MG63 (cell line): ENCODE measurements at places on chromosomes 2 and 18. TPM values are rescaled to one million over a fixed set of nuclear protein-coding genes. Genes with fewer than 3 reads are reported as not detected.

CPLX4 gene
- total RNA-seq: not detected in 2 replicates

DNA sequence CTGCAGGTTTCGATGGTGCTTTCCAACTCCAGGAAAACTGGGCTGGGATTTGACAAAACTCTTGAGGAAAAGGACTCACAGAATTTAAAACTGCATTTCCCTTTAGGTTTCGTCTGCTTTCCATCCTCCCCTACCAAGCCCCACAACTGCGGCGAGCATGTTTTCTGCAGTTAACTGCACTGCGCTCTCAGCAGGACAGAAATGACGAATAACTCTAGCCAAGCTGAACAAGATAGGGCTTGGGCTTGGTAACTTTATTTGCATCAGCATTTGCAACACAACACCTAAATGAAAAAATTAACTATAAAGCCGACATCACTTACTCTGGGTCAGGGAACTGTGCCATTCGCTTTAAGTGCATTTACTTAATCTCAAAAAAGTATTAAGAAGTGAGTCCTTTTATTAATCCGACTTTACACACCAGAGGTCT is 669 bp upstream of the PIKFYVE start:
- DNase-seq: peak; percentile 19

DNA sequence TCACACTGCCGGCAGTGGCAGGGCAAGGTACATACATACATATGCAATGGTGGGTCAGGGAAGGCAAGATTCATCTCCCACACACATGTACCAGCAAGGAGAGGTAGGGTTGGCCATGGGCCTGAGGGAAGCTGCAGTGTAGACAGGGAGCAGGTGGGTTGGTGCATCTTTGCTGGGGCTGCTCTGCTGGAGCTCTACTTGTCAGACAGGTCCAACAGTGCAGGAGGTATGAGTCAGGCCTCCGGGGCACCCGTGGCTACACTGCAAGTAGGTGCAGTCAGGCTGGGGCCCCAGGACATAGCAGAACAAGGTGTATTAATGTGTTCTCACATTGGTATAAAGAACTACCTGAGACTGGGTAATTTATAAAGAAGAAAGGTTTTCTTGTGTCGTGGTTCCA is 281.1 kb upstream of the COL3A1 start:
- DNase-seq: no peak

CHRNG gene
- not detected in 2 replicates for total RNA-seq

ALPP gene
- total RNA-seq: not detected in 2 replicates

GRCh38 chr18:60018618-60019462 is 119.0 kb downstream of the PMAIP1 start:
- DNase-seq: no peak

- DNase-seq: no peak
Measured at GRCh38 chr2:199309411-199309810, 148.3 kb downstream of the SATB2 start.

DNA sequence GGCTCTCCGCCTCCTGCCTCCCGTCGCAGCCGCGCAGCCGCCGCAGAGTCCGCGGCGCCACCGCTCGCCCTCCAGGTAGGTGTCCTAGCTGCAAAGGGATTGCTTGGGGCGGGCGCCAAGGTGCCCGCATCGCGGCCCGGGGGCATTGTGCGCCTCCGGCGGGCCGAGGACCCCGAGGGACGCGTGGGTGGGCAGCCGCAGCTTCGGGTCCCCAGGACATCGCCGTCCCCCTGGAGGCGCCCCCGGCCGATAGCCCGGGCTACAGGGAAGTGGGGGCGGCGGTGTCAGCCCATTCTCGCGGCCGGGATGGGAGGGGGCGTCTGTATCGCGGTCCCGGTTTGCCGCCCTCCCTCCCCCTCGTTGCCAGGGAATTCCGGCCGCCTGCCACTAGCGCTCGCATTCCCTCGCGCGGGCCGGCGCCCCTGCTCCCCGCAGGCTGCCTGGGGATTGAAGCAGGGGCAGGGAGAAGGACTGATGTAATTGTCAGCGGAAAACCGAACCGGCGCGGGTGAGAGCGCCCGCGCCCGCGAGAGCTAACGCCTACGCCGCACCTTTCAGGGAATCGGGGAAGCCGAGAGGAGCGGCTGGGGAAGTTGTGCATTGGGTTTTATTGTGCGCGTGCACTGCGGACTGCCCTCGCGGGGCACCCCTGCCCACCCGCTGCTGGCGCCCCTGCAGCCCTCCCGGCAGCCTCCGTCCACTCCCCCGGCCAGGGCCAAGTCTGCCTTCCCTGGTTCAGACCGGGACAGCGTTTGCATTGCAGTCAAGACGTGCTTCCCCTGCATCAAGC is 483 bp downstream of the OSBPL6 start:
- DNase-seq: peak; percentile 52

DNA sequence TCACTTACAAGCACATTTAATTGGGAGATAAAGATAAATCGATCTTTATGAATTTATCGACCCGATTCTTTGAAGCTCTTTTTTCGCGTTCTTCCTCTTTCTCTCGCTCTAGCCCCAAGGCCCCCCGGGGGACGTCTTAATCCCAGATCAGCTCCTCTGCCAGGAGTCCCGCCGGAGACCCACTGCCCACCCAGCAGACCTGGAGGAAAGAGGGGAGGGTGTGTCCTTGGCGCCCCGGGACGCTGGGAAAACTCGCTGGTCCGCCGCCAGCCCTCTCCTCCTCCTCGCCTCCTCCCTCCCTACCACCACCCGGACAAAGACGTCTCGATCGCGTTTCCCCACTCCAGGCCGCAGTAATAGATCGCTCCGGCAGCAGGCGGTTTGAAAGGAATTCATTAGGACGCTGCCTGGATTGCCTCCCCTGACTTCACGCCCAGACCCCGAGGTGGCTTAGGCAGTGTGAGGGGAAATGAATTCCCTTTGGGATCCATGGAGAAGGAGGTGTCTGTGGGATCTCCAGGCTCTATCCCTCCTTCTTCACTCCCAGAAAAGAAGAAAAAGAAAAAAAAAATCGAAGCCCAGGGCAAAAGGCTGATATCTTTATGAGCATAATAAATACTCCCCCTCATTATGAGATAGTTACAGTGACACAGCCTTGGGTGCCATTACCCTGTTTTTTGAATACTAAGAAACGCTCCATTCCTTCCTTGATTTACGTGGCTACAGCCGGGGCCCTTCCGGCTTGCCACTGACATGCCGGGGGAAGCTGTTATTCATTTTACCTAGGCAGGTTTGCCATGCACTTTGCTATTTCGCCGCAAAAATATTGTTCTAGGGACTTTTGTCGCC is 1.8 kb upstream of the GBX2 start:
- no peak for DNase-seq

DNA sequence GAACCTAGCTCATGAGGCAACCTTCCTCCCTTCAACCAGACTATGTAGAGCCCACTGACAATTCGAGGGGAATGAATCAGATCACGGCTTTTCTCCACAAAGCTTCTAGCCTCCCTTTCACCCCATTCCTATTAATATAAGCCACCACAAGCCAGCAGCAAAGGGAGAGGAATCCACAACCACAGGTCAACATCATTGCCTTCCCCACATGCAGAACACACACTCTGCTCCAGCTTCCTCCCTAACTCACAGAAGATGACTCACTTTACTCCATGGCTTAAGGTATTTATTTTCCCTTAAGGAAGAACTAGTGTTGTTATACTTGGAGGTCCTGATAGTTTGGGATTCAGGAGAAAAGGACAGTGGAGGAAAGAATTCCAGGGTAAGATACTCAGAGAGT is 272.2 kb downstream of the C1D start:
- no peak for DNase-seq

DNA sequence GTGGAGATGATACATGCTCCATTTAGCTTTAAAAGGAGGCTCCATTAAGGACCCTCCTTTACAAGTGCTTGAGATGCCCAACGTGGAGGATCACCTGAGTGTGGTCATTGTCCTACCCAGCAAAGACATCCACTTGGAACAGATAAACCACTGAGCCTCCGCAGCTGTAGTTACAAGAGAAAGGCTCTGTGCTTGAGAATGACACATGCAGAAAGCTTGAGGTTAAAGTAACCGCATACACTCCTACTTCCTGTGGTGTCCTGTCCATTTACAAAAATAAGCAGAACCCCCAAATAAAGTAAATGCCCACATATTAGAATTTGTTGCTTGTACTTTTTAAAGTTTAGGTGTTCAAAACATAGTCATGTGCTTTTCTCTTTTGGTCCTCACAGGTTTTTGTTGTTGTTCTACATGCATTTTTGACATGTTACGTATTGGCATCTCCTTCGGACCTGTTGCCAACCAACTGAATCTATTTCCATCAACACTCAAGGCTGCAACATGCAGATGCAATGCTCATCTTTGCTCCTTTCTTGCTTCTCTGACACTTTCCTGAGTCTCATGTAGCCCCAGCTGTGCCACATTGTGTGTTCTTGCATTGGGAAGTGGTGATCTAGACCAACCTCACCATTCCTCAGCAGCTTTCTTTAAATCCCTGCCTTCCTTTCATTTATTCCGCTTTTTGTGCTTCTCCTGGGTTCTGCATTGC is 56.0 kb downstream of the SERPINB7 start:
- DNase-seq: peak; percentile 19

IL1RL2 gene
- not detected in 2 replicates for total RNA-seq

GRCh38 chr2:235493775-235494715 is at the start of gene AGAP1:
TSS of gene AGAP1 (plus strand) at chr2:235494043.
- DNase-seq: peak; percentile 92

- no peak for DNase-seq
Measured at GRCh38 chr2:262117-262516, 1.7 kb downstream of the SH3YL1 start.

- no peak for DNase-seq
Measured at GRCh38 chr18:12851716-12852115, 32.3 kb downstream of the PTPN2 start.

DNA sequence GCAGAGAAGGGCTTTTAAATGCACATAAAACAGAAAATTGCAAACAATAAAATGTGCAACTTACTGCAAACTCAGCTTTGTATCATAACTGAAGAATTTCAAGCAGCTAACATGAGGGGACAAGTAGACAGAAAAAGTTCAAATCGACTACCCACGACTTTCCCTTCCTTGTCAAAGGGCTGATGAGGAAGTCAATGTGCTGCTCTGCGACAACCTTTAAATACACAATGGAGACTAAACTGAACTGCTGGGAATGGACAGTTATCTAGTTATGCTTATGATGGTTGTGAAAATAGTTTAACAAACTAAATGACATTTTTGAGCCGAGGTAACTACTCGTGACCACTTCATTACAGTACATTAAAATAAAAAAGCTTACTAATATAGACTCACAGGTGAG is 84.1 kb downstream of the INO80D start:
- no peak for DNase-seq

DNA sequence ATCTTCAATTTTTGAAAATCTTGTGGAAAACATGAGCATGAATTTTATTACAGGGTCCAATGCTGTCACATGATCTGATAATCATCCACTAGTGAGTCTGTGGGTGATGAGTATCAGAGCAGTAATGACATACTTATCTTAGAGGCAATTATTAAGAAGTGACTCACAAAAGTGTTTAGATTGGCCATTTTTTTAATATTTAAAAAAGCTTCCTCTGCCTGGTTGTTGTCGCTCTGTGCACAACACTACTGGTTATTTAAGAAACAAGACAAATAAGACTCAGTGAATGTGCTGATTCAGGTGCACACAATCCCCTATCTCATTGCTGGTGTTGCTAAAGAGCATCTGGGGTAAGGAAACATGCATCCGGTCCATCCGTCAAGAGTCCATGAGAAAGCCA is 665.8 kb upstream of the ZEB2 start:
- no peak for DNase-seq

HJURP gene
- total RNA-seq: 59.1 and 67.1 TPM in 2 replicates

- DNase-seq: peak; percentile 64
Measured at GRCh38 chr2:114170070-114170469, 272.4 kb upstream of the DPP10 start.

LRATD1 gene
- total RNA-seq: not detected in 2 replicates

CHRND gene
- not detected in 2 replicates for total RNA-seq

DNA sequence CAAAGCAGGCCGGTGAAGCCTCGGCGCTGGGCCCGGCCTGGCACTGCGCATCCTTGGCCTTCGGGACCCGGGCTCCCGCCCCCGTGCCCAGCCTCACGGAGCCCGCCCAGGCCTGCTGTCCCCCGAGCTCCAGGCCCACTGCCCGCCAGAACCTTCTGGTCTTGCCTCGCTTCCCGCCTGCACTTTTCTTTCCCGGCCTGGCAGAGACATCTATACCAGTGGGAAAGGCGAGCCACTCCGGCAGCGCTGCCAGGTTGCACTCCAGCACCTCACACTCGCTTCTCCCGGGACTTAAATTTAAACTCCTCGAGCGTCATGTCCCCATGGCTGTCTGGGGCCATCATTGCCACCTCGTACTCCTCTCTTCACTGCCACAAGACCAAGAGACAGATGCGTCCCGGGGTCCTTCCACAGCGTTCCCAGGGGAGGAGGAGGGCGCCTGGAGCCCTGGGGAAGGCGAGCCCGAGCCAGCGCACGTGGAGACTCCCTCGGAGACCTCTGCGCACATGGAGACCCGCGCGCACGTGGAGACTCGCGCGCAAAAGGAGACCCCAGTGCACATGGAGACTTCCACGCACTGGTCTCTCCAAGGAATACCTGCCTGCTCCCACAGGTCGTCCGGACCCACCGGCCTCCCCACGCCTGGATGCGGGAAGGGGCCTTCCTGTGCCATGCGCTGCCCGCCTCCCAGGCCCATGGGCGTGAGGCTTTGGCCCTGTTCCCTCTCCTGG is 253.1 kb upstream of the SALL3 start:
- DNase-seq: no peak

TANC1 gene
- 8.8 and 13.3 TPM in 2 replicates for total RNA-seq

- DNase-seq: no peak
Measured at GRCh38 chr2:65500310-65501040, 68.1 kb upstream of the SPRED2 start.

RAPGEF4 gene
- total RNA-seq: not detected in 2 replicates

DNA sequence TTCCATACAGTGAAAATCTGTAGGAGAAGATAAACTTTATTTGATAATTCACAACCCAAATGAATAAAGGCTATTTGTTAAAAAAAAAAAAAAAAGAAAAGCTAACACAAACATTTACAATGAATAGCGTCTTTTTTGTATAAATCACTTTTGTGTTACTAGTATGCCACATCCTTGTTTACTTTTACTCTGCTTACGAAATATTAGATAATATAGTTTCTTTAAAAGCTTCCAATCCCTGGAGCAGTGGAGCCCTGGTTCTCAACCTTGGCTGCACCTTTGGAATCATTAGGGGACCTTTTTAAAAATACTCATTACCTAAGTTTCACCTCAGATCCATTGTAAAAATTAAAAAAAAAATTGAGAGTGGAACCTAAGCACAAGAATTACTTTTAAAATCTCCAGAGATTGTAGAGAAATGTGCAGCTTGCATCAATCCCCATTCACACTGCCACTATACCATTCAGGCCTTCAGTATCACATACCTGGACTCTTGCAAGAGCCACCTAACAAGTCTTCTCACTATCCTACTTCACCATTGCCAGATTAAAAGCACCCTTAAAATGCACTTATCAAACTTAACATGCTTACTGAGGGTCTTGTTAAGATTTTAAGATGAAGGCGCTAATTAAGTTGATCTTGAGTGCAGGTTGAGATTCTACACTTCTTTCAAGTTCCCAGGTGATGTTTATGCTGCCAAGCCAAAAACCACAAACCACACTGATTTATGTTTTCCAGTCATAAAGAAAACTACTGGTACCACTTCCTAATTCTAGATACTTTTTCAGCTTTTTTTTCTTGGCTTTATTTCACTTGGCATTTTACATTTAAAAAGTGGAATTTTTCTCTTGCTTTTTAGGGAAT is 59.7 kb upstream of the ZC3H15 start:
- no peak for DNase-seq

MAP3K19 gene
- total RNA-seq: not detected in 2 replicates
